ENCODE measurements at places on chromosomes 13 and 19. TPM values are rescaled to one million over a fixed set of nuclear protein-coding genes. Genes with fewer than 3 reads are reported as not detected.

DNA sequence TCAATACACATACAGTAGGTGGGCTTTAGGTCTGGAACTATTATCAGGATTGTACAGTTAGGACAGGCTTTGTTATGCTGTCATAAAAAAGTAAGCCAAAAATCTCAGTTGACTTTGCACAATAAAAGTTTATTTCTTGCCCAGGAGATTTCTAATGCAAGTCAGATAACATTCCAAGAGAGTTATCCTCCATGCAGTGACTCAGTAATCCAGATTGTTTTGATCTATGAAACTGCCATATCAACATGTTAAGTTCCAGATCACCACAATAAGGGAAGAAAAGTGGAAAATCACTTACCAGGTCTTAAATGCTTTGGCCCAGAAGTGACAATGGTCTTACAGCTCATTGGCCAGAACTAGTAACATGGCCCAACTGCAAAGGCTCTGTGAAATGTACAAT is 636.2 kb upstream of the KLF12 start:
- H3K27me3 ChIP-seq, result no peaks in the 10 kb centered on the region
- no peak overlapping the region for H3K4me3 ChIP-seq
- no peaks in the 10 kb centered on the region for H3K4me1 ChIP-seq

GRCh38 chr13:80510686-80511085 is 169.8 kb upstream of the SPRY2 start:
- no peak overlapping the region for H3K4me3 ChIP-seq
- H3K27ac ChIP-seq, result no peak overlapping the region
- DNase-seq, result no peak
- H3K36me3 ChIP-seq, result no peaks in the 10 kb centered on the region
- no peaks in the 10 kb centered on the region for H3K27me3 ChIP-seq
- H3K4me1 ChIP-seq, result peaks cover 9% of the 10 kb centered on the region

DNA sequence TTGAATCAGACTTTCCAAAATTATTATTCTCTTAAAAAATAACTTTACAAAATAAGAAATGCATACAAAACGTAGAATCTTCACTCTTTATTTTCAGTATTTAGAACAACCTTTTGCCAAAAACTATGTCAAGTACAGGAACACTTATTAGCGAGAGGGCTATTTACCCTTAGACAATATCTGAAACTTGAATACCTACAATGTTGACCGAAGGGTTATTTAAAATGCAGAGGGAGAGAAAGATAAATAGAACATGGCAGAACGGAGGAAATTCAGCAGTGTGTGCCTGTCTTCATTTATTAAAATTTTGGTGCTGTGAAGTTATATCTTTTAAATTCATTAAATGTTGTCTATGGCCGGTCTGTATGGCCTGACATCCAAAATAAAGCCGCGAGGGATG is 198.8 kb downstream of the EFNB2 start:
- H3K4me1 ChIP-seq, result no peaks in the 10 kb centered on the region
- H3K4me3 ChIP-seq, result no peak overlapping the region
- no peaks in the 10 kb centered on the region for H3K36me3 ChIP-seq
- no peak overlapping the region for H3K27ac ChIP-seq
- no peak for DNase-seq

DNA sequence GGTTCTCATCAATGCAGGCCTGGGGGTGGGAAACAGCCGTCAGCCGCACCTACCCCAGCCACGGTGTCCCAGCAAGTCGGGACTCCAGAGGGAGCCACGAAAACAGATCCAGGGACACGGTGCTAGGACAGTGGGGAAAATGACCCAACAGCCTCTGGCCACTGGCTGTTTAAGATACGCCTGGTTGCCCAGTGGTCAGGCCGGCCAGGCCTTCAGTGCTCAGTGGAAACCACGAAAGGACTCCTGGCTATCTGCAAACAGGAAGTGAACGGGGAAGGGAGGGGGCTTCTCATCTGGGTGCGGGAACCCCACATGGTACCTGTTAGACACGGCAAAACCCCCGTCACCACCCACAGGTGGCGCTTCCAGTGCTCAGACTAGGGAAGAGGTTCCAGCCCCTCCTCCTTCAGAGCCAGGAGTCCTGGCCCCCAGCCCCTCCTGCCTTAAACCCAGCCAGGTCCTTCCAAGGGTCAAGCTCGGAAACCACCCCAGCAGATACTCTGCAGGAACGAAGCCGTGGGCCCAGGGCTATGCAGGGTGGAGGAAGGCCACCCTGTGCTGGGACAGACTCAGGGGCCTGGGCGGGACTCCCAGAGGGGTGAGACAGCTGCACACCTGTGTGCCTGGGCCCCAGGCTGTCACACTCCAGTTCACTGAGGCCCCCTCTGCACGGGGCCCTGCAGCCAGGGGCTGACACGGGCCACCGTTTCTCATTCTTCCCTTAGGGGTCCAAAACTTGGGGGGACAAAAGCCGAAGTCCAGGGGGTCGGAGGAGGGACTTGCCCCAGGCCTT is 4.5 kb downstream of the PPP1R12C start:
- no peak overlapping the region for H3K27ac ChIP-seq
- no peak for DNase-seq
- peaks cover 2% of the 10 kb centered on the region for H3K36me3 ChIP-seq
- no peaks in the 10 kb centered on the region for H3K27me3 ChIP-seq
- H3K4me1 ChIP-seq, result peaks cover 8% of the 10 kb centered on the region
- no peak overlapping the region for H3K4me3 ChIP-seq

- H3K27me3 ChIP-seq, result no peaks in the 10 kb centered on the region
- H3K4me3 ChIP-seq, result no peak overlapping the region
- DNase-seq, result no peak
- no peaks in the 10 kb centered on the region for H3K4me1 ChIP-seq
- no peak overlapping the region for H3K27ac ChIP-seq
- no peaks in the 10 kb centered on the region for H3K36me3 ChIP-seq
Measured at GRCh38 chr19:17352608-17353280, 15.4 kb downstream of the GTPBP3 start.

- no peaks in the 10 kb centered on the region for H3K36me3 ChIP-seq
- no peak for DNase-seq
- H3K4me3 ChIP-seq, result no peak overlapping the region
- no peaks in the 10 kb centered on the region for H3K27me3 ChIP-seq
- no peak overlapping the region for H3K27ac ChIP-seq
- H3K4me1 ChIP-seq, result no peaks in the 10 kb centered on the region
Measured at GRCh38 chr19:7953576-7953975, 10.1 kb upstream of the TIMM44 start.

DNA sequence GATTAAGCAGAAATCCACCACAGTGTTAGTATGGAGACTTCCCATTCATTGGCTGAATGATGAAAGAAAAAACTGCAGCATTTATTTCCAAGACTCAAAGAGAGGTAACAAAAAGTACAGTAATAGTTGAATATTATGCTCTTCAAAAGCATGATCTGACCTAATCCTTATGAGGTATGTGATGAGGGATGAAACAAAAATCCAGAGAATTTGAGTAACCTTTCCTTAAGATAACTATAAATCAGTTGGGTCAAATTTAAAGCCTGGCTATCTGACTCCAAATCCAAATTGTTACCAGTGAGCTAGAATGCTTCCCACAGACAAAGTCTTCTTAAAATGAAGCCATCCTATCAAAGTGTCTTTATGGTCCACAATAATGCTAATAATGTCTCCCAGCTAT is 38.1 kb downstream of the NUFIP1 start:
- DNase-seq, result no peak
- no peak overlapping the region for H3K27ac ChIP-seq
- no peaks in the 10 kb centered on the region for H3K27me3 ChIP-seq
- H3K36me3 ChIP-seq, result no peaks in the 10 kb centered on the region

GRCh38 chr13:113507505-113508345 is 17.2 kb upstream of the DCUN1D2 start:
- no peaks in the 10 kb centered on the region for H3K27me3 ChIP-seq
- peaks cover 44% of the 10 kb centered on the region for H3K36me3 ChIP-seq
- no peak for DNase-seq
- H3K27ac ChIP-seq, result no peak overlapping the region

GRCh38 chr13:85386424-85386823 is 412.8 kb downstream of the SLITRK6 start:
- no peaks in the 10 kb centered on the region for H3K27me3 ChIP-seq
- H3K27ac ChIP-seq, result no peak overlapping the region
- H3K4me1 ChIP-seq, result no peaks in the 10 kb centered on the region
- H3K4me3 ChIP-seq, result no peak overlapping the region
- no peaks in the 10 kb centered on the region for H3K36me3 ChIP-seq
- no peak for DNase-seq

- no peak for DNase-seq
- no peaks in the 10 kb centered on the region for H3K27me3 ChIP-seq
Measured at GRCh38 chr13:48603375-48603774, 50.4 kb upstream of the CYSLTR2 start.

- H3K36me3 ChIP-seq, result no peaks in the 10 kb centered on the region
- peaks cover 5% of the 10 kb centered on the region for H3K27me3 ChIP-seq
- DNase-seq, result no peak
- H3K4me1 ChIP-seq, result no peaks in the 10 kb centered on the region
Measured at GRCh38 chr13:50457415-50458393, 385.8 kb downstream of the DLEU7 start.

DNA sequence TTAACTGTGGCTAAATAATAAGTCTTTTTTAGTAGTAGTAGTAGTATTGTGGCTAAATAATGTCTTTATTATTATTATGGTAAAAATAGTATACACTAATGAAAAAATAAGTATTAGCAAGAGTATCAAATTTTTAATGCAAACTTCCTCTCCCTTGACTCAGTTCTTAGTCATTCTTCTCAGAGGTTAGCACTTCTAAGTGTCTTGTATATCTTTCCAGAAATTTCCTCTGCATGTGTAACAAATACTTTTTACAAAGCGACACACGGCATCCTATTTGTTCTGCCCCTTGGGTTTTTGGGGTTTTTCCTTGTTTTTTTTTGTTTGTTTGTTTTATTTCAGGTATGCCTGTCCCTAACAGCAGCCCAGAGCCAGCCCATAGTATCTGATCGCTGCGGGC is 20.9 kb downstream of the SIN3B start:
- H3K4me1 ChIP-seq, result no peaks in the 10 kb centered on the region
- no peaks in the 10 kb centered on the region for H3K27me3 ChIP-seq
- H3K27ac ChIP-seq, result no peak overlapping the region
- peaks cover 80% of the 10 kb centered on the region for H3K36me3 ChIP-seq
- DNase-seq, result no peak

DNA sequence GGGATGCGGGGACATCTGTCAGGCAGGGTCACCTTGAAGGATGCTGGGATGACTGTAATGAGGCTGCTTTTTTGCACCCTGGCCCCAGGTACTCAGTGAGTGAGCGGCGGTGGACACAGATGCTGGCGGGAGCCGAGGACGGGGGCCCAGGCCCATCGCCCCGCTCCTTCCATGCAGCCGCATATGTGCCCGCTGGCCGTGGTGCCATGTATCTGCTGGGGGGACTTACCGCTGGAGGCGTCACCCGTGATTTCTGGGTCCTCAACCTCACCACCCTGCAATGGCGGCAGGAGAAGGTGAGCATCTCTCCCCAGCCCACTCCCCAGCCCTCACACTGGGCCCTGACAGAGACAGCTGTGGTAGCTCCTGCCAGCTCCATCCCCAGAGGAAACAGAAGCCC is 31.3 kb downstream of the MEGF8 start:
- H3K27ac ChIP-seq, result no peak overlapping the region
- H3K4me3 ChIP-seq, result no peak overlapping the region
- H3K27me3 ChIP-seq, result no peaks in the 10 kb centered on the region
- peaks cover 5% of the 10 kb centered on the region for H3K36me3 ChIP-seq

GRCh38 chr13:113077566-113077952 is 28.0 kb upstream of the F7 start:
- H3K27ac ChIP-seq, result no peak overlapping the region
- no peaks in the 10 kb centered on the region for H3K36me3 ChIP-seq
- no peak for DNase-seq
- no peak overlapping the region for H3K4me3 ChIP-seq
- H3K27me3 ChIP-seq, result no peaks in the 10 kb centered on the region

- no peak overlapping the region for H3K4me3 ChIP-seq
- H3K27me3 ChIP-seq, result no peaks in the 10 kb centered on the region
- DNase-seq, result no peak
- H3K27ac ChIP-seq, result no peak overlapping the region
- H3K36me3 ChIP-seq, result no peaks in the 10 kb centered on the region
Measured at GRCh38 chr13:59494560-59494970, 669.2 kb downstream of the DIAPH3 start.

Gene NLRP11
- 0.52 TPM for total RNA-seq

Gene NCAN
- total RNA-seq, result not detected

Gene ZNF497
- total RNA-seq, result 3.4 TPM

Gene LYPD4
- not detected for total RNA-seq

Gene CDC34
- total RNA-seq, result 113 TPM

Gene STARD13
- total RNA-seq, result 48.7 TPM

Gene ZIC2
- total RNA-seq, result 285 TPM

Measured in A673 (cell line).